ENCODE measurements at places on chromosomes 5 and 9.

DNA sequence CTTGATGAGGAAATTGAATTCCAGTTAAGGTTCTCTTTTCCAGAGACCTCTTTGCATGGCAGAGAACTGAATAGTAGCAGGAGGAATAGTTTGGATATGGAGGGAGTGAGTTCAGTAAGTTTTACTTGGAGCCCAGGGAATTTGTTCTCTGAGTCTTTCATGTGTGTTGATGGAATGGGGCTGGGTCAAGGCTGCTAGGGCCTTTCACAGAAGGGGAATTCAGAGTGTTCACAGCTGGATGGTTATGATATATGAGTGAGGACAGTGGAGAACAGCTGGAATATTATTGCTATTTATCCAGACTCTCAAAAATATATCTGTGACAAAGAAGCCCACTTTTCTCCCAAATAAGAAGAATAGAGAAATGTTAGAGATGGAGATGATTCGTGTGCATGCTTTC, 372.8 kb downstream of the PLK2 start:
- no peak for DNase-seq

DNA sequence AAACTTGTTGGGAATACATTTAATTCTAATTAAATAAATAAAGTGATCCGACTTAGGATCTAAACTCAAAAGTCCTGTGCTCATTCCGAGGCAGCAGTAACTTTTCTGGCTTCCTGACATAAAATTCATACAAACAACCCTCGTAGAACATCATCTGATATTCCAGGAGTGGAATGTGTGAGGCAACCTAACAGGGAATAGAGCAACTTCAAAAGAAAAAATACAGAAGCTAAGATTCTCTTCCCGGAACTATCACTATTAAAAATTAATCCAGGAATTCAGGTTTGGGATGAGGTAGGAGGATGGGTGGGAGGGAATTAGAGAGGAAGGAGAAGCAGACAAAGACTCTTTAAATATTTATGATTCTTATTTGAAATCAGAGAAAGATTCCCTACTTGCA, 32.9 kb upstream of the TRIO start:
- no peak for DNase-seq

- no peak for DNase-seq
Observed at GRCh38 chr9:32584784-32585183, 11.8 kb upstream of the NDUFB6 start.

DNA sequence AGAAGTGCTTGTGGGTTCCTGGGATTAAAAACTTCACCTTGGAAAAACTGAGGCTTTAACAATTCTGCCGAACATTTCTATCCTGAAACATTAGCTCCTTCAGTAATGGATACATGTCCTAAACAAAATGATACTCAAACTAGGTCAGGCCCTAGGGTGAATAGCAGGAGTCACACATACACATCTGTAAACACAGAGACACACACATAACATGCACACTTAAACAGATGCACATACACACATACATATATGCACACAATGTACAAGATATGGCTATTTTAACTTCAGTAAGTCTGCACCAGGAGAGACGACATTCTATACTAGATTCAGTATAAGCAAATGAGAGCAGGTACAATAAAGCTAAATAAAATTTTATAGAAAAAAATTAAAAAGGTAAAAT, 124.4 kb downstream of the DCP2 start:
- no peak for DNase-seq

DNA sequence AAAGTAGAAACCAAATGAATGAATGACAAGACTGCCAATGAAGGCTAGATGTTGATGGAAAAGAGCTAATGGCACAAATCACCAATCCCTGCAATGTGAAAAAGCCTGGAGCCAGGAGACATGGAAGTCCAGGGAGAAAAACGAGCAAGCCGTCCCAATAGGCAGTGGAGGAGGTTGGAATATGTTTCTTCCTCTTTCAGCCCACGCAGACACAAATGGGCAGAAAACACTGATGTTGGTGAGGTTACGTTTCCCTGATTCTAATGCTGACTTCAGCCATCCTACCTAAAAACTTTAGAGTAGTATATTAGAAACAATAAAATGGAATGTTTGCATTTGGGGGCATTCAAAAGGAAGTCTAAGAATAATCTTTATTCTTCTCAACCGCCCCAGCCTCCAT, 23.9 kb upstream of the KIF2A start:
- no peak for DNase-seq

DNA sequence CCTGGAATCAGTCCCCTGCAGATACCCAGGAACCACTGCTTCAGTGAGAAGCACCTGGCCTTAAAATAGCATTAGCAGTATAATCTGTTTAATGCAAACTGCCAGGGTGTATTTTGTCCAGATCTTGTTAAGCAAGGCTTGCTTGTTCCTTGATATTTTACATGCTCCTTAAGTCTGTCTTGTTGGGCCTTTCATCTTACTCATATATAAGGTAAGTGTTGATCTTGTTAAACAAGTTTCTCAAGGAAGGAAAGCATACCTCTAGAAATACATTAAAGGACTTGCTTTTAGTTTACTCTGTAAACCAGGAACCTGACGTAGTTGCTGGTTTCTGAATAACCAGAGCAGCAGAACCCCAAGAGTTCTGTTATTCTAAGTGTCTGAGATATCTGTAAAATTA, 13.7 kb downstream of the HSPA4 start:
- DNase-seq, result no peak

DNA sequence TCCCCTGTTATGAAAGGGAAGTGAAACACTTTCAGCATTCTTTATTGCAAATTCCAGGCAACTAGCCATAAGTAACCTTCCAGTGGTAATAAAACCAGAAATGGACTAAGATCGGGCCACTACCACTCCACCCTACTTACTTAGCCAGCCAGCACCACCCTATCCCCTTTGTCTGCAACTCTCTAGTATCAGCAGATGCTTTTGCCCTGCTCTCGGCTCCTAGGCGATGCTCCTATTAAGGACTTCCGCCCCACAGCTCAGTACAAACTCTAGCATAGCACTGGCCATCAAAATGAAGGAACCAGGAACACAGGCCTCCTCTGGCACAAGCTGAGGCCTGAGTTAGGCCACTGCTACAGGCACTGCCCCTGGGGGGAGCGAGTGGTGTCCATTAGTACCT, 81.2 kb downstream of the GLDC start:
- no peak for DNase-seq

- no peak for DNase-seq
Observed at GRCh38 chr5:150623152-150623877, 17.1 kb upstream of the SYNPO start.

DNA sequence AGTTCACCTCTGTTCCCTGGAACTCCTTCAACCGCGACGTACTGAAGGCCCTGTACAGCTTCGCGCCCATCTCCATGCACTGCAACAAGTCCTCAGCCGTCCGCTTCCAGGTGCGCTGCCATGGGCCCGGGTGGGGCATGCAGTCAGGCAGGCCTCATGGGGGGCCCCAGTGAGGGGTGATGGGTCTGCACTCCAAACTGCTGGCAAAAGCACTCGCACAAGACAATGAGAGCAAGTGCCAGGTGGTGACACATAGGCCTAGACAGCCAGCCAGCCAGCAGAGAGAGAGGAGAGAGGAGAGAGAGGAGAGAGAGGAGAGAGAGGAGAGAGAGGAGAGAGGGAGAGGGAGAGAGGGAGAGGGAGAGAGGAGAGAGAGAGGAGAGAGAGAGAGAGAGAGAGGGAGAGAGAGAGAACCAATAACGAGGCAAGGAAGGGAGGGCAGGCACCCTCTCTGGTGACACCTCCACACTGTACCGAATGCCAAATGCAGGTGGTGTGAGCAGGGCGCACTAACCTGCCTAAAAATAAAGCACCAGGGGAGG, 21.0 kb downstream of the DBH start:
- no peak for DNase-seq

DNA sequence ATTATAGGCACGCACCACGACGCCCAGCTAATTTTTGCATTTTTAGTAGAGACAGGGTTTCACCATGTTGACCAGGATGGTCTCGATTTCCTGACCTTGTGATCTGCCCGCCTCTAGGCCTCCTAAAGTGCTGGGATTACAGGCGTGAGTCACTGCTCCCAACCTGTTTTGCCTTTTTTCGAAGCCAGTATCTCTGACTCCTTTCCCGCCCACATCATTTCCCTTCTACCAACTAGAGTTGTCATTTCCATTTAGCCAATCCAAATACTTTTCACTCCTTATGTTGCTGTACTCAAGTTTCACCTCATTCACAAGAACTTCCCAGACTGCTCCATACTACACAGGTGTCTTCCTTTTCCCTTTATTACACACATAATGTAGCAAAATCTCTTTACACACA, 502.6 kb upstream of the CDH6 start:
- DNase-seq, result no peak

- no peak for DNase-seq
Observed at GRCh38 chr5:96096724-96097123, 135.1 kb upstream of the ELL2 start.

- no peak for DNase-seq
Observed at GRCh38 chr5:35902046-35902672, 36.3 kb downstream of the CAPSL start.
